ENCODE measurements at places on chromosomes 4 and X.

DNA sequence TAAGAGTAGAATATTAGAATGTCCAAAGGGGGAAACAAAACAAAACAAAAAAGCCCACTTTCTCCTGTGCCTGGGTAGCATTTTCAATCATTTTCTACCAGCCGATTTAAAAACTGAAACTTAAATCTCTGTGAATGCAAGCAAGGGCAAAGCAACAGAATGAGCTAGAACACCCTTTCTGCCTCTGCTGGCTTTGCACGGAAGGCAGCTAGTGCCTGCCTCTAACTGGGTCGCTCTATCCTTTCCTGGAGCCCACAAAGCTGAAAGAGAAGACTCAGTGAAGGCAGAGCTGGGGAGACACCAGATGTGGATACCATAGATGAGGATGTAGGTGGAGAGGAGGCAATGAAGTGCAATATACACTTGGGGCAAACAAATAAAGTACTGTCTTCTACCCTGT, 248.9 kb upstream of the TTC29 start:
- DNase-seq, result no peak

DNA sequence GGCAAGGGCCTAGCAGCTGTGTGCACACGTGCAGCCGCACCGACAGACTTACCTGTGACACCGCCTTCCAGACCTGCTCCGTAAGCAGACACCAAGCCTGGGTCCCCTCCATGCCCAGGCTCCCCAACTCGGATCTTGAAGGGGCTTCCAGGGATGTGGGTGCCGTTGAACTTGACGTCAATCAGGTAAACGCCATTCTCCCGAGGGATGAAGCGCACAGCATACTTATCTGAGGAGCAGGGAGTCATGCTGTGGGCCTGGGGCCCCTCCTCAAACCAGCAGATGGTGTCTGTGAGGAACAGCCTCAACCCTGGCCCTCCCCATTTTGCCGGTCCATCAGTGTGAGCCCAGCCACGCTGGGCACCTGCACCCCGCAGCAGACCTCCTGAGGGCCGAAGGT, 24.5 kb downstream of the FLNA start:
- DNase-seq, result no peak

GRCh38 chrX:85569686-85570085, 190.2 kb upstream of the POF1B start:
- DNase-seq, result no peak

DNA sequence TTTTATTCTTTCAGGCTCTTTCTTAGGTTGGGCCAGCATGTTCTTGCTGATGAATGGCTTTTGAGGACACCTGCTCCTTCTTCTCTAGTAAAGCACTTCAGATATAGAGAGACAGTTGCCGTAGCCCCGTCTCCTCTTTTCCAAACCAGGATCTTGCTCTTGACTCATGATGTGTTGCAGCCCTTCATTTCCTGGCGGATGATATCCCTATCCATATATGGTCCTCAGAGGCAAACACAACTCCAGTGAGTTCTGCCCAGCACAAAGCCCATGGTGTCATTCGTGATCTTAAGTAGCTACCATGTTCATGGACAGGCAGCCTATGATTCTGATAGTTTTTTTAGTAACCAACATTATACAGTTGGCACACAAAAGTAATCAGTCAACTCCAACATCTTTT, 59.8 kb upstream of the ACSL1 start:
- DNase-seq, result no peak

GRCh38 chrX:13463608-13464007, 105.8 kb upstream of the EGFL6 start:
- DNase-seq, result no peak

GRCh38 chrX:147733369-147733768, 178.3 kb upstream of the FMR1 start:
- DNase-seq, result no peak

GRCh38 chrX:136953867-136954787, 73.6 kb upstream of the RBMX start:
- peak; percentile 29 for DNase-seq

DNA sequence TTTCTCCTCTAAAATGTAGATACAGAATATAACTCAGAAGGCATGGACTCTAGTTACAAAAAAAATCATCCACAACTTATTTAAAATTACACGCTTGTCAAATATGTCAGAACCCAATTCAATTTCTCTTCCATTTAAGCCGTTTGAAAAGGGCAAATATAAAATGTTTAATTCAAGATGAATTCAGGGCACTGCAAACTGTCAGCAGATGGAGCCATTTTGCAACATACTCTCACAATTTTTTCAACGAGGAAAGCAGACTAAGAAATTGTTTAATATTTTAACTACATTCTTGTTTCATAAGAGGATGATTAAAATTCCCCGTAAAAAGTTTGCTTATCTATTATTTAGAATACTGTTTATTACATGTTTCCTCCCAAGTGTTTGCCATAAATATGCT, 321.3 kb upstream of the CPXCR1 start:
- DNase-seq, result no peak

DNA sequence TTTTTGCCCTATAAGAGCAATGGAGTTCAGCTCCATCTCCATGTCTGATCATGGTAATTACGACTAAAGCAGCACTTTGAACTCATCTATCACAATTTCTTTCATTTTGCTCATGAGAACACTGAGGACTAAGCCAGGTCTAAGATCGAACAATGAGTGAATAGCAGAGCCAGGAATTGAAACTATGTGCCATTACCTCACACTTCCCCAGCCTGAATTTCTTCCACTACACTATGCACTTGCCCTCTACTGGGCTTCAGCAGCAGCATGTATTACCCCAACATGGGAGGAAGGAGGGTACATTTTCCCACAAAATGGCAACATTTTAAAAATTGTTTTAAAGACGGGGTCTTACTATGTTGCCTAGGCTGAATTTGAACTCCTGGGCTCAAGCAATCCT, 274.7 kb upstream of the FGF13 start:
- DNase-seq, result no peak

DNA sequence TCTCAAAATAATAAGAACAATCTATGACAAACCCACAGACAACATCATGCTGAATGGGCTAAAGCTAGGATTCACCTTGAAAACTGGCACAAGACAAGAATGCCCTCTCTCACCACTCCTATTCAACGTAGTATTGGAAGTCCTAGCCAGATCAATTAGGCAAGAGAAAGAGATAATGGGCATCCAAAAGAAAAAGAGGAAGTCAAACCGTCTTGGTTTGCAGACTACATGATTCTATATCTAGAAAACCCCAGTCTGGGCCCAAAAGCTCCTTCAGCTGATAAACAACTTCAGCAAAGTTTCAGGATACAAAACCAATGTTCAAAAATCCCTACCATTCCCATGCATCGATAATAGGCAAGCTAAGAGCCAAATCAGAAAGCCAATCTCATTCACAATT, 59.0 kb downstream of the CHM start:
- no peak for DNase-seq

GRCh38 chr4:2900741-2901140, 57.1 kb downstream of the ADD1 start:
- no peak for DNase-seq

DNA sequence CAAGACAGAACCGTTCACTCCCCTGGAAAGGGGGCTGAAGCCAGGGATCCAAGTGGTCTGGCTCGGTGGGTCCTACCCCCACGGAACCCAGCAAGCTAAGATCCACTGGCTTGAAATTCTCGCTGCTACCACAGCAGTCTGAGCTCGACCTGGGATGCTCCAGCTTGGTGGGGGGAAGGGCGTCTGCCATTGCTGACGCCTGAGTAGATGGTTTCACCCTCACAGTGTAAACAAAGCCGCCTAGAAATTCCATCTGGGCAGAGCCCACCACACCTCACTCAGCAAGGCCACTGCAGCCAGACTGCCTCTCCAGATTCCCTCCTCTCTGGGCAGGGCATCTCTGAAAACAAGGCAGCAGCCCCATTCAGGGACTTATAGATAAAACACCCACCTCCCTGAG, 13.4 kb upstream of the PBDC1 start:
- DNase-seq, result no peak

DNA sequence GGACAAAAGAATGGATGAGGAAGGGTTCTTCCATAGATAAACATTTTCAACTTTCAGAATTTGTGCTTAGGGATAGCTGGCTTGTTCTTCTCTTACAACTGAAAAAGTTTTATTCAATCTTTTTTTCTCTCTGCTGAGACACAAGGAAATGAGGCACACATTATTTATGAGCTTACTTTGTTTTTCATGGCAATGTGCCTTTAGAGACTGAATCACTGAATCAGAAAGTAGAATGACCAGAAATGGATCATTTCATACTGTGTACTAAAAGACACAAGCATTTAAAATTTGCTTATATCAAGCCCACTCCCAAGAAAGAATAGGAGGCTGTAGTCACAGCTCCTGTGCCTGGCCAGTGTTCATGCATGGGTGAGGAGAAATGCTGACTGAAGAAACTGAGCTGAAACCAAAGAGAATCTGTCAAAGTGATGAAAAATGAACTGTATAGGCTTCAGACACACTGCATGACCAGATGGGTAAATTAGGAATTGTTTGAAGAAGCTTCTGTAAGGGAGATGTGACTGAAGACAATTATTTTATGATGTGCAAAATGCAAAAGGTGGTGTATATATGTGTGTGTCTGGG, 413.8 kb downstream of the RAPGEF2 start:
- DNase-seq, result no peak

GRCh38 chr4:73763877-73764276, 23.5 kb downstream of the CXCL8 start:
- no peak for DNase-seq

DNA sequence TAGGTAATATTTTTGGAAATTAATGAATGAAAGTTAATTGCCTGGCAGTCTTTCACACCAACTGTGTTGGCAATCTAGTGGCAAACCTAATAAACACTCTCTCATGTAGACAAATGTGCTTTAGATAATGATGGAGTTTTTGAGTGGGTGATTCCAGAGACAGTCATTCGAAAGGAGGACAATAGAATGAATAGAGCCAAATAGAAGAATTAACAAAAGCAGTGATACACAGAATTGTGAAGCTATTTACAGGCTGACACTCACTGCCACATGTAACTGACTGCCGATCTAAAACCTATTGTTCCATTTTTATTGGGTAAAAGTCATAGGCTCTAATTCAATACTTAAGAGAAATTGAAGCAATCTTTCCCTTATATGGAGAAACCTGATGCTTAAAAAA, 338.5 kb downstream of the PCDH7 start:
- no peak for DNase-seq

- DNase-seq, result no peak
Observed at GRCh38 chr4:76257824-76258223, 6.3 kb downstream of the FAM47E start.

DNA sequence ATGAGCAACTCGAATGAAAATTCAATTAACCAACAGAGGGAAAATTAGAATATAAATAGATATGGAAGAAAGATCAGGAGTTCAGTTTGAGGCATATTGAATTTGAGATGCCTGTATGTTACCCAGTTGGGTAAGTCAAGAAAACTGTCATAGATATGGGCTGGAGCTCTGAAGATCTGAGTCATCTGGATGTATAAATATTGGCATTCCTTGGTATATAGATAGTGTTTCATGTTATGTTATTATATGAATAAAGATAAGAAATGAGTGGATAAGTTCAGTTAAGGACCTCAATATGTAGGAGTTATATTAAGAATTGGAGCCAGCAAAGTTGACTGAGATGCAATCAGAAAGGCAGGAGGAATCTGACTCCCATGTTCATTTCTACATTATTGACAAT, 543.6 kb upstream of the SMIM31 start:
- no peak for DNase-seq

DNA sequence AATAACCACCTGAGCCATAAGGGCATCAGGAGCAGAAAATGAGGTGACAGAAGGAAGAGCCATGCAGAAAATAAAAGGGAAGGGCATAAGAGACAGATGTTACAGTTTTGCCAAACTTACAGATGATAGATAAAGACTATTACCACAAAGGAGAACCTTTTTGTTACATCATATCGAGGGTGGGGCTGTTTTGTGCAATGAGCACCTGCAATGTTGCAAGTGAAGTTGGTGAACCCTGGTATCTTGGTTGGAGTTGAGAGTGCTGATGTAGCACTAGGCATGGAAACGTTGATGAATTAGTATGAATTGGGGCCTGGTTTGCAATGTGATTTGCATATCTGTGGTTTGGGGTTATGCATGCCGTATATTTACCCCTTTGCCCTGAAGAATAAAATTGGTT, 119.8 kb upstream of the TEX13D start:
- peak; percentile 10 for DNase-seq

GRCh38 chr4:176308441-176308840, 11.3 kb upstream of the SPCS3 start:
- no peak for DNase-seq

- DNase-seq, result no peak
Observed at GRCh38 chr4:106095408-106095807, 200.1 kb downstream of the NPNT start.

DNA sequence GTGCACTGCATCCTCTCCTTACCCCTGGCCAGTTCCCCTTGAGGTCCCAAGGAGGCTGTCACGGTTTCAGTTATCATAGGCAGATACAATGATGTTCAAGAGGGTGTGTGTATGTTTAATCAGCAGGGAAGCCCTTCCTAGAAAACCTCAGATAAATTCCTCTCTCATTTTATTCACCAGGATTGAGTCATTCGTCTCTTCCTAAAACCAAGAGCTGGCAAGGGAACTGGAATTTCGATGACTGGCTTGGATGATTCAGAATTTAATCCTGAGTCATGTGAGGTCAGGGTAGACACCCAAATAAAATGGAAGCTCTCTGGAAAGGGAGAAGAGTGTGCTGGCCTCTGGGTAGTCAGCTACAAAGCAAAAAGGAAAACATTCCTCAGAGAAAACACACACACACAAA, 106.2 kb upstream of the RAPGEF2 start:
- DNase-seq, result no peak

- DNase-seq, result no peak
Observed at GRCh38 chr4:168585168-168586091, 88.6 kb downstream of the PALLD start.

GRCh38 chr4:155042014-155042413, 166.4 kb upstream of the NPY2R start:
- DNase-seq, result no peak

GRCh38 chr4:53068755-53069330, 206.7 kb downstream of the RASL11B start:
- no peak for DNase-seq

Measured in T follicular helper cell (primary cell).